Pulmonary artery endothelial cell (primary cell): ENCODE measurements at places on chromosomes 1 and 21.

GRCh38 chr21:42474043-42474831 lies 21.8 kb downstream of the RSPH1 start:
- no peak for DNase-seq

- no peak for DNase-seq
Measured at GRCh38 chr1:86487131-86487810, 18.5 kb downstream of the CLCA1 start.

DNA sequence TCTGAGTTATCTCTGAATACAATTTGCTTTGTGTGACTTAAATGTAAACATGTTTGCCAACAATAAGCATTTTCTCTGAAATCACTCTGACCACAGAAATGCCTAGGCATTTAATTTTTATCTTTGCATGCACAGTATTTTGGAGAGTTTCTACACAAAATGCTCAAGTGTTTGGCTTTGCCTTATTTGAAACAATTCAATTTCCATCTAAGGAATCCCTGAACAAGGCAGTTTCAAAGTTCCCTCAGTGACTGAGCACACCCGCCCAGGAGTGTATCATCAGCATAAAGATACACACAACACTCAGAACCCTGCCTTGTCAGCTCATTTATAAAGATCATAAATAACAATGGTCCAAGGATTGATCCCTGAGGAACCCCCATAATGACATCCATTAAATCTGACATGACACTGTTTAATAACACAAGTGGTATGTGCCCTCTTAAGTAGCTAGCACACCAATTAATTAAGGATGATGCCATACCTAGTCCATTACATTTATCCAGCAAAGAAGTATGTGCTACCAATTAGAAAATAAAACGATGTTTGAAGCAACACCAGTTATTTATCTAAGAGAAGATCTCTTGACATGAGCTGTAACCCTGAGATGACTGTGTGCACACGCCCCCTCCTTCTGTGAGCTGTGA lies 585.8 kb downstream of the ADGRL2 start:
- DNase-seq: no peak

DNA sequence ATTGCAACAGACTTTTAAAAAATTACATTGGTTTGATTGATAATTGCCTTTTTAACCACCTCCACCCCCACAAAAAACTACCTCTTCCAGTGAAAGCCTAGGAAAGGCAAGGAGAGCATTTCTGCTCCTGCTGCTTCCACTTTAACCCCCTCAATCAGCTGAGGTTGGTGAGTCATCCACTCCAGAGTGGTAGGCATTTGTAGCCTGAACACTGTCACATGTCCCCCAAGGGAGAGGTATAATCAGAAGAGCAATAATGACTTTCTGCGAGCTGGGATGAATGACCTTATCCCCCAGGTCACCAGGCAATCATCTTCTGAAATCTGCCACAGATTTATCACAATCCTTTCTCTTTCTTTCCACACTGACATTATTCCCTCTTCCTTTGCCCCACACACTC lies 126.6 kb upstream of the CAMK1G start:
- no peak for DNase-seq

GRCh38 chr1:55947446-55947845 lies 631.9 kb downstream of the PLPP3 start:
- DNase-seq: no peak

DNA sequence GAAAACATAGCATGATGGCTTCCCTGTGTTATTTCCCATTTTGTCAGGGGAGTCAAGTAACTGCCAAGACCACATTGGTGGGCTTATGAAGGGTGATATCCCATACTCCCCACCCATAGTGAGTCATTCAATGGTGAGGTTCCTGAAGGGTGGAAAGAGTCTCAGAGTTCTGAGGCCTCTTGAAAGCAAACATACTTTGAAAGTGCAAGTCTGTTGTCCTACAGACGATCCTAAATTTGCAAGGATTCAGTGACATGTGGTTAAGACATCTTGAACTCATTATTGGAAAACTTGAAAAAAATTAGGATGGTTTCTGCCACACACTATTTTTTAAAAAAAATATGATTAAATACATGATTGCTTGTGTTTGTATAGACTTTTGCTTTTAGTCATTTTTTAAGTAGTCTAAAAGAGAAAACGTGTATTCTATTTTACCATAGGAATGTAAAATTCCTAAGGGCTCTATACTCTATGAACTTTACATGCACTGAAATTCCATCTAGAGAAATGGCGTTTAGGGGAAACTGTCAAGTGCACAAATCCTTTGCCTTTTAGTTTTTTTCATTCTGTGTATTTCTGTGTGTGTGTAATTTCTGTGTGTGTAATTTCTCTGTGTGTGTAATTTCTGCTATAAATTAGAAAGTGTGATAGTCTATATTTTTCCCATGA lies 225.5 kb upstream of the ADAMTS5 start:
- no peak for DNase-seq

GRCh38 chr1:36652586-36652985 lies 169.9 kb upstream of the CSF3R start:
- no peak for DNase-seq

GRCh38 chr1:187481581-187482148 lies 652.9 kb downstream of the PLA2G4A start:
- no peak for DNase-seq

DNA sequence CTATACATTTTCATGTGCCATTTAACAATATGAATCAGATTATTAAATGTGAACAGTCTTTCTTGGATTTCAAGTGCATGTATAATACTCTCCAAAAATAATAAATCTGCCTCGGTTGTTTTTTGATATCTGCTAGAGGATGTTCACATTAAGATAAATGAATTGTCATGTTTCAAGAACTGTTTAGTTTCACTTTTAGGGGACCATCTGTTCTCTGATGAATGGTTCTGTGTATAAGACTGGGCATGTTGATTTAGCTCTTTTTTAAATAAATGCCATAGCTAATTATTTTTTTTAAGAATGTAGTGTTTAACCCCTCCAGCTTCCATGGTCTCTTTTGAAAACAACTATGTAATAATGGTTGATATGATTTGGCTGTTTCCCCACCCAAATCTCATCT lies 1245.1 kb upstream of the ADGRL4 start:
- DNase-seq: no peak

- no peak for DNase-seq
Measured at GRCh38 chr1:209412036-209412435, 171.5 kb upstream of the CAMK1G start.

DNA sequence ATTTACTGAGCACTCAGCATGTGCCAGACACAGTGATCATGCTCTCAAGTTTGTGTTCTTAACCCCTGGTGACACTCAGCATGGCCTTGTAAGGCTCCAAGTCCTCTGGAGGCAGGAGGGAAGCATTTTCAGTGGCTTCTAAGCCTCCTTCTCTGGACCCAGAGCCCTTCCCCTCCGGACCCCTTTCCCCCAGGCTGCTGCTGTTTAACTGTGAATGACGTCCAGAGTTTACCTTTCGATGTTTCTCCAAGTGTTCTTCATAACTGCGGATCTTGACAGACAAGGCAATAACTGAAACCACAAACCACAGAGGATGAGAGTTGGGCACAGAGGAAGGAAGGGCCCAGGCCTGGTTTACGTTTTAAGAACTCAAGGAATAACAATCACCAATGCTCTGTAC lies 6.5 kb downstream of the MRPS15 start:
- no peak for DNase-seq

DNA sequence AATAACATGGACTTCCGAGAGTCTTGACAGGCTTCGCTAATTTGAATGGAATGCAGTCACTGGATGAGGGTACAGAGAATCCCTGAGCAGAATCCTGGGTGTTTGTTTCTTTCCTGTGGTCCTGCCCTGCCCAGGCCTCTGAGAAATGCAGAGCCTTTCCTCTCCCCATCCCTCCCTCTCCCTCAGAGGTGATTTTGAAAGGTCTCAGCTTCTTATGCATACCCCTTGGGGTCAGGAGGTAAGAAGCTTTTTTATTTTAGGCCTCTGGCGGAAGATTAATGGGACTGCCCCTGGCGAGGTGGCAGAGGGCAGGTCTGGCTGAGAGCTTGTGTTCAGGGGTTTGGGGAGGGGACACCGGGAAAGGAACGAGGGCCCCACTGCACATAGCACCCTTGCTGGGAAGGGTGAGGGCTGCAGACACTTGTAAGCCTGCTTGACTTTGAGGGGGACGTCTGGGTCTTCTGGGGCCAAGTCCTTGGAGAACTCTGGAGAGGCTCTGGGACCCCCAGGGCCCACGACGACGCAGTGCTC lies 116.5 kb upstream of the SLC45A1 start:
- no peak for DNase-seq

- DNase-seq: no peak
Measured at GRCh38 chr1:156230473-156230837, 11.5 kb upstream of the BGLAP start.

GRCh38 chr21:21109736-21110135 lies 111.5 kb downstream of the NCAM2 start:
- no peak for DNase-seq

DNA sequence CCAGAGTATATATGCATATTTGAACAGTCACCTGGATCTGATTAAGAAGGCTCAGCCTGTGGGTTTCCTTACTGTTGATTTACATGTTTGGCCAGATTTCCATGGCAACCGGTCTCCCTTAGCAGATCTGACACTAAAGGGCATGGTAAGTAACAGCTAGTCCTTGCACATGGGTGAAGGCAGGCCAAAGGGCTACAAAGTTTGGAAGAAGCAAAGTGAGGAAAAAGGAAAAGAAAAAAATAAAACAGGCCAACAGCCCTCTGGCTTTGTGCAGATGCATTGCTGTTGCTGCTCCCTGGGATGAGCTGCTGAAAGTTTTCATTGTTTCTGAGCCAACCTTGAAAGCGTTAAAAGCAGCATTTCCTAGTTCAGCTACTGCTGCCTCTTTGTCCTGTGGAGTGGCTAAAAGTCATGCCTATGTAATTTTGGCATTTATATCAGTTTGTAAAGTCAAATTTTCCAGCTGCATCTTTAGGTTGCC lies 176.5 kb upstream of the HOOK1 start:
- DNase-seq: no peak

DNA sequence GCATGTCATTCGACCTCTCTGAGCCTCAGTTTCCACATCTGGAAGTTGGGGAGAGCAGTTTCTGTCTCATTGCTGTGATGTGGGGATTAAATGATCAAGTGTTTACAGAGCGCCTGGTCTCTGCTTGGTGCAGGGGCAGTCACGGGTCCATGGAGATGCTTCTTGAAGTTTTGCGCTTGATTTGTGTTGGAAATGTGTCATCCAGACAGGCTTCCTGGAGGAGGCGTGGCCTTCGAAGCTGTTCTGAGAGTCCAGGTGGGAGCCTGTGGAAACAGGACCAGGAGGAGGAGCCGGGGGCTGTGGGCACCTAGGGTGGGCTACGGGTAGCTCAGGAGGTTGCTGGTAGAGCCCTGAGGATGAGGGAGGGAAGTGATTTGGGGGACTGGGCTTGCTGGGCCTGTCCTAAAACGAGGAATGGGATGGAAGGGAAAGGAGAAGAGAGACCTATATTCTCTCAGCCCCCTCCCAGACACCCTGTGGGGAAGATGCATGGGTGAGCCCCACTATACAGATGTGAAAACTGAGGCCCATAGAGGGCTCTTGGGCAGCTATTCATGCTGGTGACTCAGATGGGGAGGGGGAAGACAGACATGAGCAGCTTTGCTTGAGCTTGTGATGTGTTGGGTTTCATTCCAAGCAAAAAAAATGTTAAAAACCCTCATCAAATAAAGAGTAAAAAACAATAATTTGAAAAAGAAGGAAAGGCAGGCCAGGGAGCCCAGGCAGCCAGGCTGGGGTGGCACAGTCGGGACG lies 107.2 kb upstream of the WNT4 start:
- DNase-seq: no peak

DNA sequence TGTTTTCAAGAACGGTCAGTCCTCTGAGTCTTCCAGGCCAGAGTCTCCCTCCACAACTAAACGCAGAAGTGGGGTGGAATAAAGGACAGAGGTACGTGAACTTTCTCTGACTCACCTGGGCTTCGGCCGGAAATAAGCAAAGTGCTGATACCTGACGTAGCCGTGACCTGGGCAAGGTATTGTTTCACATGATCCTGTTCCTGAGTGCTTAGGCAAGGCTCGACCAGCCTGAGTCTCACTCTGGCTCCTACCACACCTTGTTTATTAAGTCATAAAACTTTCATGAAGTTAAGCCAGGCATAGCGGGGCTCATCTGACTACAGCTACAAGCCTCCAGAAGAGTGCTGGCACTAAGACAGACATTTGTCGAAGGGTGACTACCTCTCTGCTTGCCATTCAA lies 327.5 kb downstream of the SETD4 start:
- no peak for DNase-seq

DNA sequence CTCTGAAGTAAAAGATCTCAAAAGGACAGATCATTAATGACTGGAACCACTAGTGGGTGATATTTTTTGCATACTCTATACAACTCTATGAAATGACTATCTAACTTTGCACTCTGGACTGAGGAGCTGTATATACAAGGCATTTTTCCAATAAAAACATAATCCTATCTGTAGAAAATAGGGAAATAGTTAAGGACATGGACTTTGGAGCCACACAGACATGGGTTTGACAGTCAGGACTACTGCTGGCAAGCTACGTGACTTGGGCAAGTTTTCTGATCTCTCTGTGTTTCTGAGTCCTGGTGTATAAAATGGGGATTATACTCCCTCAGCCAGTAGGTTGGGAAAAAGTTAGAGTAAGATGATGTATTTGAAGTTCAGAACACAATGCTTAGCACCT lies 20.9 kb upstream of the HSD3B2 start:
- DNase-seq: no peak

DNA sequence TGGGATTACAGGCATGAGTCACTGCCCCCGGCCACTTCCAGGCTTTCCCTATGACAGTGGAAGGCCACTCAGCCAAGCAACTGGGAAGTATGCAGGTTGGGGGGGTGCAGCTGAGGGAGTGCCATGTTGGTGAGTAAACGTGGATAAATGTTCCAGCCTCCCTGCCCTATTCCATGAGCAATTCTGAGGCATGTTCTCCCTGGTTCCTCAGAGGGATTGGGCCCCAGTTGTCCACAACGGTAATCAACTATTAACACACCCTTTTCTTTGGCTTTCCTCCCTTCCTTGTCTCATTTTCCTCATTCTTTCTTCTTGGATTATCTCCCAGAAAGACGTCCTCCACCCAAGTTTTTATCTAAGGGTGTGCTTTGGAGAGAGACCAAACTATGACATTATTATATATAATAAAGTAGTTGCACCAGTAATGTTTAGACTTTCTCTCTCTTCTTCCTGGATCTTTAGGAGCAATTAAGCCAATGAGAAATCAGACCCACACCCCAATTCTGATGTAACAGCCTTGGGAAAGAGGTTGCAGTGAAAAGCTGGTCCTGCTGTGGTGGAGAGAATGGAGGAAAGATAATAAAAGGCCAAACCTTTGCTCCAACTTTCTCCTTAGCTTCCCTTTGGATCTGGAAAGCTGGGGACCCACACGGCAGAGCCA lies 6.8 kb upstream of the SLAMF9 start:
- no peak for DNase-seq
